T-helper 17 cell (primary cell): ENCODE measurements at places on chromosomes 2 and 18.

DNA sequence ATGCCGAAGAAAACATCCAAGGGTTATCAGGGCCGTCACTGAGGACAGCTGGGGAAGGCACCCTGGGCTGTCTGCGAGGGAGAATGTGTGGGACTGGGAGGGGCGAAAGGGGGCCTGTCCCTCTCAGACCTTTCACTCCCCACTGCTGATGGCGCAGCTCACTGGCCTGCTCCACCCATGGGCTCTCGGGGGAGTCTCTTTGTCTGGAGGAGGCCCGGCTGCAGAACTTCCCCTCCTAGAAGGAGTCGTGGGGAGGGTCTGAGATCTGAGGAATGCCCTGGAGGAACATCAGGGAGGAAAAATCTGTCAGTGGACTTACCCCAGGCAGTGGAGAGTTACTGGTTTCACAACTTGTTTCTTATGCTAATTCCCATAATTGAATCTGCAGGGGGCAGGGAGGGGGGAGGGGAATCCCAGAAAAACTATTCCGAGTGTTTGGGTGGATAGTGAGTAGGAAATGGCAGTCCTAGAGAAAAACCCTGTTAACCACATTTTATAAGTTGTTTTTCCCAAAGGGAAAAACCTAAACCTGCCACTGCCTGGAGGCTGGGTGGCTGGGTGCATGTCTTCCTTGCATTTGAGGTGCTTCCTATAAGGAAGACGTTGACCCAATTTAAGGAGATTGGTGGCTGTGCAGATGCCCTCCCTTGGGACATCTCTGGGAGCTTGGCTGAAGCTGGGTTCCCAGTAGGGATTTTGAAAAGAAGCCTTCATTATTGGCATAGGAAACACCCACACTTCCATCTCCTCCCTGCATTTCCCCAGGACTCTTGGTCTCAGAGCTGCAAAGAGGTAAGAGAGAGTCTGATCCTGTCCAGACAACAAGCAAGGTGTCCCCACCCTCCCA, 11.7 kb upstream of the SEMA4C start:
- no peak for DNase-seq

DNA sequence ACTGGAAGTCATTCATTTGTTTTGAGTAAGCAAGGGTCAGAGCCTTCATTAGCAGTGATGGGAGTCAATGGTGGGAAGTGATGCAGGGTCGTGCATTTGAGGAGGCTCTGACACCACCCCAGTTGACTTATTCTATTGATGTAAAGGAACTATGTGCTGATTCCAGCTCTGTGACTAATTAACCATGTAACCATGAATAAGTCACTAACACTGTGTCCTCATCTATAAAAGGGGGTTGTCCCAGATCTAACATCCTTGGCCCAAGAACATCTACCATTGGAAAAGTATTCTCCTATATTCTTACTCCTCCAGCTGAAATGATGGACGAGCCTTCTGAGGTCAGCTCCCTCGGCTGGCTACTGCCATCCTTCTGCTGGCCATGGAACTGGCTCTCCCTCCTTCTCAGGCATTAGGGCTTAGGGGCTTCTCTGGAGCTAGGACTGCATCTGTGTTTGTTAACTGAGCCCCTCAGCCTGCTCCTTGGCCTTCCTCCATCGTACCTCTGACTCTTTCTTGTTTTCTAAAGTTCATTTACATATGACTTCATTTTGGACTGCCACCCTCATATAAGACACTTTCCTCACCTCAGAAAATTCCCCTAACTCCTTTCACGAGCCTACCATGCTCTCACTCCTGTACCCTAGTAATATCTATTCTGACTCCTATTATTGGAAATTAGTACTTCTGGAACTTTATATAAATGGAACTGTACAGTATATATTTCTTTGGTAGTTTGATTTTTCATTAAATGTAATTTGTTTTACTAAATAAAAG, 115.5 kb downstream of the KCTD1 start:
- no peak for DNase-seq

- no peak for DNase-seq
These were observed 12.6 kb downstream of the CRACDL start for GRCh38 chr2:98923244-98923940.

GRCh38 chr2:123047186-123047585, 977.9 kb upstream of the CNTNAP5 start:
- no peak for DNase-seq

DNA sequence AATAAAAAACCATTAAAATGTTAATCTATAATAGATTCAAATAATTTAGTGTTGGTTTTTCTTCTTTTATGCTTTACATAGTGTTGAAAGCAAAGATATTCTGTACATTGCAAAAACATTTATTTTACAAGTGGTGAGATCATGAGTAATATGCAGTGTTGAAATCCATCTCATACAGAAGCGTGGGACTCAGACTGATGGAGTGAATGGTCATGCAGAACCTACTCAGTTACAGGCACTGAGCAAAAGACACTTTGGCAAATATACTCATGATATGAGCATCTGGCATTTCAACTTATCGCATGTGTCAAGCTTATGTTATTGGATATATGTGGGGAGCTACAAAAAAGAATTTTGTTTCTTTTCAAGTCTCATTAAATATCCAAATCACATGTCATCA, 620.2 kb upstream of the NETO1 start:
- no peak for DNase-seq

DNA sequence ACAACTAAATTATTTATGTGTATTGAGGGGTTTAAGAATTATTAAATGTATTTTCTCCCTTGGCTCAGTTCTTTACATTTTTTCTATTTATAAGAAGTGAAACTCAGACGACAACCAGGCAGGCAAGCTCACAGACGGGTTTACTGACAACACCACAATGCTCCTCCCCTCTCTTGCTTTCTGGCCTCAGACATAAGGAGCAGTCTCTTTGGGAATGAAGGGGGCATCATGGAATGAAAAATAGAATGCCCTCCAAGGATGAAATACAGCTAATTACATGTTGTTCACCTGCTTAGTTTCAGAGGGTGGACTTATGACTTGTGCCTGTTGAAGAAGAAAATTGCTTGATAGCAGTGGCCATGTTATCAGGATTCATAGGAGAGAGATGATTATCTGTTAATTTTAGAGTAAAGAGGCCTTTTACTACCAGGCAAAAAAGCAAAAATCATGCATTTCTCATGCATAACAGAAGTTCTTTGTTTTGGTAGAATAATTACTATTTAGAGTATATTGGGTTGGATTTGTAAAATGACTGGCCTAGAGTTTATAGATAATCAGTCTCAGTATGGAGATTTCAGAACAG, 172.1 kb upstream of the LRRTM1 start:
- DNase-seq, result no peak

GRCh38 chr18:53764086-53764485, 460.4 kb downstream of the MBD2 start:
- DNase-seq, result no peak

DNA sequence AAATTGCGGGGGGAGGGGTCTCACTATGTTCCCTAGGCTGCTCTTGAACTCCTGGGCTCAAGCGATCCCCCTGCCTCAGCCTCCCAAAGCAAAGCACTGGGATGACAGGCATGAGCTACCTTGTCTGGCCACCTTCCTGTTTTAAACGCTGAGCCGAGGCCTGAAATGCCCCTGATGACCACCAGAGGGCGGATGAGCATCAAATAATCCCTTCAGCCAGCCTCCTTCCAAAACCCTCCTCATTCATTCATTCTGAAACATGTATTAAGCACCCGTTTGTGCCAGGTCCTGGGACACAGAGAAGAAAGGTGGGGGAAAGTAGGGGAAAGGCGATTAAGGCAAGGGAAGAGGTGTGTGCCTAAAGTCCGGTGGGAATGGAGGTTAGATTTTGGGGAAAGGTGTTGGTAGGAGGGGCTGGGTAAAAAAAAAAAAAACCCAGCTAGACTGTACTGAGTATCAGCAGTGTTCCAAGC, 30.7 kb upstream of the PTMA start:
- DNase-seq, result peak; percentile 72

- DNase-seq, result no peak
These were observed 60.6 kb downstream of the SCN1A start for GRCh38 chr2:166067229-166067628.

DNA sequence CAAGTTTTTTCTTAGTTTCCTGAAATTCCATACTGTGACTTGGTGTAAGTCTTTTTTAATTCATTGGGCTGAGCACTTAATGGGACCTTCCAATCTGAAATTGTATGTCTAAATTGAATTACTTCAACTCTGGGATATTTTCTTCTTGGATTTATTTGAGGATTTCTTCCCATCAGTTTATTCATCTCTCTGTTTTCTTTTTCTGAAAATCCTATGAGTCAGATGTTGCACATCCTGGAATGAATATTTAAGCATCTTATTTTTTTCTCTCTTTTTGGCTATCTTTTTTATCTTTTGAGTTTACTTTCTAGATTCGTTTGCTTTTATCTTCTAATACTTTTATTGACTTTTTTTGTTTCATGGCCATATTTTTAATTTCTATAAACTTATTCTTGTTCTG, 55.4 kb upstream of the ACYP2 start:
- no peak for DNase-seq

- DNase-seq, result no peak
These were observed 138.9 kb upstream of the PELI1 start for GRCh38 chr2:64283006-64283570.

- DNase-seq, result no peak
These were observed 114.2 kb upstream of the NT5C1B start for GRCh38 chr2:18703555-18703954.

DNA sequence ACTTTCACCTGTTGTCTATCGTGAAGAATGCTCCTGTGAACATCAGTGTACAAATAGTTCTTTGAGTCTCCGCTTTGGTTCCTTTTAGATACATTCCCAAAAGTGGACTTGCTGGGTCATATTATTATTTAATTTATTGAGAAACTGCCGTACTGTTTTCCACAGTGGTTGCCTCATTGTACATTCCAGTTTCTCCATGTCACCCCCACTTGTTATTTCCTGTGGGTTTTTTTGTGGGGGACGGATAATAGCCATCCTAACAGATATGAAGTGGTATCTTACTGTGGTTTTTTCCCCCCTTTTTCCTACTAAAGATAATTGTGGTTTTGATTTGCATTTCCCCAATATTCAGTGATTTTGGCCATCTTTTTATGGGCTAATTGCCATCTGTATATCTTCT, 53.8 kb downstream of the SMCHD1 start:
- DNase-seq, result no peak

GRCh38 chr2:123514613-123515207, 510.4 kb upstream of the CNTNAP5 start:
- DNase-seq, result no peak

DNA sequence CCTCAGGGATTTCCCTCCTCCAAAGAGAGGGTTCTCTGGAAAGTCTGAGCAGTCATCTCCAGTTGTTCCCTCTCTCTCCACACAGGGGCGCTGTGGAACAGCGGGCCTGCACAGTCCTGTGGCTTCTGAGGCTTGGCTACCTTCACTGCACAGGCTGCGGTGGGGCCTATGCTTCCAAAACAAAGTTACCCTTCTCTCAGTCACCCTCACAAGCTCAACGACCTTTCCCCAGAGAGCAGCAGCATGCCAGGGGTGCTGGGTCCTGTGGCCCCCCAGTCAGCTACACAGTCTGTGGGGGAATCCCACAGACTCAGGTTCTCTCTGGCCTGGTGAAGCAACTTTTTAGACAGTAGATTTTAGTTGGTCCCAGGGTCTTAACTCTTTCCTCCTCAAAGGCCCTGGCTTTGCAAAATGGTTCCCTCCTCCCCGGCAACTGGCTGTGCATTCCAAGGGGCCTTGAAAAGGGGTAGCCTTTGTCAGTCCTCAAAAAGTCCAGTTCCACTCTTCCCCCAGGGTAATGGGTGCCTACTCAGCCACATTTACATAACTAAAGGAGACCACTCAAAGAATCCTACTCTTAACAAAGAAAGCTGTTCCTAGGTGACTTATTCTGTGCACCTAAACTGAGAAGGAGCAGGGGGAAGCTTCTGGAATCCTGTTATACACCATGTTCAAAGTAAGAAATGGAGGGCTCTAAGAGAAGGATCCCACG, 14.9 kb downstream of the B3GNT7 start:
- no peak for DNase-seq

- DNase-seq, result no peak
These were observed 49.4 kb downstream of the SLC66A2 start for GRCh38 chr18:79902075-79902474.

DNA sequence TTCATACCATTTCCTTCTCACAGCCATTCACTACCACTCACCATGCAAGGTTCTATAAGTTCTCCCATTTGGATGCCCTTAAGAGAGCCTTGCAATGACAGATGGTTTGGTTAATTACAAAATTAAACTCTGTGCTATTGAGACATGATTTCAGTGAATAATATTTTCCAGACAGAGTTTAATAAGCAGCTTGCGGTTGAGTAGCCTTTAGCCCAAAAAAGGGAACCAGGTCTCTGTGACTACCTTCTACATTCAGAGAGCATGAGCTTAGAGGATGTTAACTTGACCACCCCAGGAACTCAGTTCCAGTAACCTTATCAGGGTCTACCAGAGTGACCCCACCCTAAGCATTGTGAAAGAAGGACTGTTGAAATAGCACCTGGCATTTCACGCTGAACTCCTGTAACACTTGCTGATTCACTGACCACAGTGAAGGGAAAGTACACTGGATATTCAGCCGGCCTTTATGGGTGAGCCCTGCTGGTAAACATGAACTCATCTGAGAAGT, 1173.1 kb upstream of the ZEB2 start:
- DNase-seq, result no peak

GRCh38 chr2:237731663-237732062, 66.9 kb upstream of the RBM44 start:
- no peak for DNase-seq

- no peak for DNase-seq
These were observed 1.8 kb downstream of the IL18RAP start for GRCh38 chr2:102424754-102425153.

DNA sequence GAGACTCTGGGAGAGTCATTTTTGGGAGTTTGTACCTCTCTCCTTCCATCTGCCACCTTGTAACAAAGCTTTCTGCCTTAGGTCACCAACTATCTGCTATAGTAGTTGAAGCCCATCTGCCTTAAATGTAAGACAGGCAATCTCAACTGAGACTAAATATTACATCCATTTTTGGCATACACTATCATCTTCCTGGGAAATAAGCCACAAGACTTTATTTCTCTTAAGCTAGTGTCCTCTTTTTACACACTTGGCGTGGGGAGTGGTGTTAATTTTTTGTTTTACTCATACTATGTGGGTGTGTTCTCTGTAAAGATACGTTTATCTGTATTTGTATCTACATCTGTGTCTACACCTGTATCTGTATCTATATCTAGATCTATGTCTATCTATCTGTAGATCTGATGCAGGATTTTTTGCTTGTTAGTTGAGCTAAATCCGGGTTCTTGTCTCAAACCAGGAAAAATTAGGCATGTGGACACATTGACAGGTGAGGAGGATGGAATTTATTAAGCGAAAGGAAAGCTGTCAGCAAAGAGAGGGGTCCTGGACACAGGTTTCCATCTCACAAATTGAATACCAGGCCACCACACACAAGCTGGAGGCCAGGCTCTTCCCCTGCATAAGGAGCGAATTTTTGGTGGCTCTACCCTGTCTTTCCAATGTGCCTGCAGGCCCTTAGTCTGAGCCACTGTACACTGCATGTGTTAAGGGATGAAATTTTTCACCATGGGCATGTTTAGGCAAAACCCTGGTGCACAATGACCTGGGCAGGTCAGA, 64.8 kb upstream of the RND3 start:
- DNase-seq, result no peak

GRCh38 chr2:230751062-230751461, 38.4 kb downstream of the CAB39 start:
- DNase-seq, result no peak

- no peak for DNase-seq
These were observed 68.0 kb downstream of the DAW1 start for GRCh38 chr2:227939271-227940027.
